ENCODE measurements at places on chromosomes 4 and X.

GRCh38 chr4:158018221-158018830 lies 154.5 kb downstream of the GASK1B start:
- DNase-seq: no peak

- peak; percentile 30 for DNase-seq
Observed at GRCh38 chr4:54318904-54319303, 89.8 kb downstream of the PDGFRA start.

DNA sequence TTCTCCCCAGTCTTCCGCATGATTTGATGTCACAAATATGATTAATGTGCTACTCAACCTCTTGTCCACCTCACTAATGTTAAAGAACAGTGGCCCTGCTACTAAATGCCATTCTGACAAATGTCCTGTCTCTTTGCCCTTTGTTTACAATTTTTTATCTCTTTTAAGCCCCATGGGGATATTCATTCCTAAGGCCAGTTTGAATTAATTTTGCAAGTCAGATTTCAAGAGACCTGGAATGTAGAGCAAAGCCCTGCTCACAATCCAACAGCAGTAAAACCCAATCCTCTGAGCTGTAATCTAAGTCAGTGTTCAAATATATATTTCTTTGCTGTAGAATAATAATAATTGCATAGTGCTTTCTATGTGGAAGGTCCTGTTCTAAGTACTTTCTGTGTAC lies 81.2 kb downstream of the LDB2 start:
- no peak for DNase-seq

- DNase-seq: no peak
Observed at GRCh38 chrX:67614423-67614822, 70.6 kb downstream of the AR start.

- no peak for DNase-seq
Observed at GRCh38 chr4:8539661-8540060, 40.5 kb upstream of the GPR78 start.

DNA sequence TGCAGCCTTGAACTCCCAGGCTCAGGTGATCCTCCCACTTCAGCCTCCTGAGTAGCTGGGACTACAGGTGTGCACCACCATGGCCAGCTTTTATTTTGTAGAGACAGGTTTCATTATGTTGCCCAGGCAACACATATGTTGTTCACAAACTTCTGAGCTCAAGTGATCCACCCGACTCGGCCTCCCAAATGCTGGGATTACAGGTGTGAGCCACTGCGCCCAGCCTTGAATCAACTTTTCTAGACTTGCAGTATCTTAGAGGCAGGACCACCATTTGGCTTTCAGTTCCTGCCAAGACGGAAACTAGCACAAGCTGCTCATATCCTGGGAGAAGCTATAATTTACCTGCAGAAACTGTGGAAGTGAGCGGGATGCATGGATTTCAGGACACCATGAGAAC lies 19.9 kb downstream of the NAT8L start:
- DNase-seq: no peak

DNA sequence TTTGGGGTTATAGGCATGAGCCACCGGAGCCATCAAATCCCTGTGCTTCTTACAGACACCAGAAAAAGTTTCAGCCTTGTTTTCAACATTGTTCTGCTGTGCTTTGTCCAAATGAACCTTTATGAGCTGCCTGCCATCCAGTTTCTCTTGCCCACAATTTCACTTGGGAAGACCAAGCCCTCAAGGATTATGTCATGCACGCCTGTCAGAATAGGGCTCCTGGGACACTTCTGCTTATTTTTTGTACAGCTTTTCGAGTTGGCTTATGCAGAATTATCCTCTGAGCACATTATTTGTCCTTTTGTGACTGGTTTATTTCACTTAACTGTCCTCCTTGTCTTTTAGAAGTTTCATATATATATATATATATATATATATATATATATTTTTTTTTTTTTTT lies 16.2 kb downstream of the UBE2K start:
- no peak for DNase-seq

- peak; percentile 49 for DNase-seq
Observed at GRCh38 chrX:50456712-50457484, 13.7 kb downstream of the DGKK start.

GRCh38 chr4:78293821-78294301 lies 236.7 kb downstream of the FRAS1 start:
- no peak for DNase-seq

- DNase-seq: no peak
Observed at GRCh38 chr4:103422467-103423219, 224.5 kb upstream of the CENPE start.

GRCh38 chr4:17787315-17787714 lies 5.9 kb upstream of the FAM184B start:
- DNase-seq: no peak

GRCh38 chrX:45850197-45850774 lies 649.6 kb upstream of the DIPK2B start:
- peak; percentile 61 for DNase-seq

GRCh38 chr4:1002131-1002630 lies 9.0 kb upstream of the SLC26A1 start:
- peak; percentile 10 for DNase-seq

- peak; percentile 43 for DNase-seq
Observed at GRCh38 chrX:1246816-1247215, 21.8 kb upstream of the CSF2RA start.

DNA sequence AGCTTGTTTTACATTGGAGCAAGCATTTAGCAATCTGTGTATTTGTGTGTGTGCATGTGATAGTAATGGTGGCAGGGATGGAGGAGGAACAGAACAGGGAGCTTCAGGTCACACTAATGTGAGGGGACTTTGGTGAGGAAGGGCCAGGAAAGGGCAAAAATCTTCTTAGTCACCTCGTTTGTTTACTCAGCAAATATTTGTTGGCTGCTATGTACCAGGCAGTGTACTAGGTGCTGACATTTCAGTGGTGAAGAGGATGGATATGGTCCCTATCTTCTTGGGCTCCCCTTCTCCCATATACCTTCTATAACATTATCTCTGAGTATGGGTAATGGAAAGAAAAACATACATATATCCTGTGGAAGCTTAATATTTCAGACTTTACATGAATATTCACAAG lies 48.5 kb upstream of the HDAC8 start:
- DNase-seq: no peak

GRCh38 chrX:30904632-30905031 lies 15.6 kb upstream of the TAB3 start:
- no peak for DNase-seq

GRCh38 chr4:189912170-189912569 lies 28.5 kb upstream of the FRG1 start:
- no peak for DNase-seq

GRCh38 chrX:16125520-16126149 lies 2.3 kb downstream of the GRPR start:
- no peak for DNase-seq

GRCh38 chrX:2340991-2341390 lies 159.8 kb downstream of the DHRSX start:
- DNase-seq: no peak

Measured in NCI-H82 (cell line).